H4 (cell line): ENCODE measurements at places on chromosomes 6 and 20. TPM values are rescaled to one million over a fixed set of nuclear protein-coding genes. Genes with fewer than 3 reads are reported as not detected.

FAM83D gene
- total RNA-seq: 66.2 and 67.5 TPM in 2 replicates

KCNK15 gene
- 0.06 TPM in 1 of 2 replicates, not detected in the other for total RNA-seq

WFDC2 gene
- not detected in 2 replicates for total RNA-seq

ENPP1 gene
- 32.2 and 39.5 TPM in 2 replicates for total RNA-seq

PDE10A gene
- total RNA-seq: 2.1 and 3.1 TPM in 2 replicates

TRIM40 gene
- total RNA-seq: not detected in 2 replicates

CLIC5 gene
- not detected in 2 replicates for total RNA-seq

PSORS1C2 gene
- not detected in 2 replicates for total RNA-seq

PSMB1 gene
- 521 and 544 TPM in 2 replicates for total RNA-seq

SLPI gene
- 79.8 and 84.9 TPM in 2 replicates for total RNA-seq

GSTA2 gene
- total RNA-seq: 0.37 TPM in 1 of 2 replicates, not detected in the other

SIM1 gene
- 0.02 TPM in 1 of 2 replicates, not detected in the other for total RNA-seq

FYN gene
- 19.9 and 22.8 TPM in 2 replicates for total RNA-seq

CCDC167 gene
- 44.2 and 53.5 TPM in 2 replicates for total RNA-seq

ANKRD66 gene
- not detected in 2 replicates for total RNA-seq

GTSF1L gene
- not detected in 2 replicates for total RNA-seq

CLVS2 gene
- total RNA-seq: 0.04 TPM in 1 of 2 replicates, not detected in the other

SIRPB1 gene
- 0.31 and 1.6 TPM in 2 replicates for total RNA-seq

GRCh38 chr20:22582386-22582963 lies 1.9 kb downstream of the FOXA2 start:
- DNase-seq: no peak

DNA sequence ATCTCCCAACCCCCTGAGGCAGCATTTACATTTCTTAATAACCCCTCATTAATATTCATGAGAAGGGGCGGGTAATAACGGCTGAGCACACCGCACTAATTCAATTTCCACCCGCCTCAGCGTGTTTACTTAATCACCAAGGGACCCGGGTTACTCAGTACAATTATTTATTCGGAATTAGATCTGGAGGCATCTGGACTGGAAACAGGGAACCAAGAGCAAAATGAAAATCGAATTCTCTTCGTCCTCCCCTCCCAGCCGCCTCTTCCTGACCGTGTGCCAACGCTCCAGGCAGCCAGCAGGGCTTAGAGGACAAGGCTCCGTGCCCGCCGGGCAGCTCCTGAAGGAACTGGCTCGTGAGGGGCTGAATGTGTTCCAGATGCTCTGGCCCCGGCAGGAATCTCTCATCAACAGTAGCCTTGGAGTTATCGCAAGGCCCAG lies 23.5 kb upstream of the CTNNBL1 start:
- no peak for DNase-seq

DNA sequence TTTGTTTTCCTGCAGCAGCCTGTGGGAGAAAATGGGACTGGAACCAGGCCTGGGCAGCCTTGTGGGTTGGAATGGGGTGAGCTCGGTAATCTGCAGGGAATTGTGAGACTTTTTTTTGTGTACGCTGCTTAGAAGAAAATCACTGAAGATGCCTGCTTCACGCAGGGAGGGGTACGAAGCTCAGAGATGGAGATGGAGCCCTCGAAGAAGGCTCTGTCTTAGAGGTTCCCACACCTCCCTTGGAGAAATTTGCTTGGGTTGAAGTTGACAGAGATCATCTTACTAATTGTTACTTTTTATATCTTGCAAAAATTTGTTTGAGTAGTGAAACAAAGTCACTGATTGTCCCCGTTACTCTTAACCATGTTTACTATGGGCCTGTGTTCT lies 894 bp downstream of the PYGB start:
- no peak for DNase-seq

- DNase-seq: no peak
Measured at GRCh38 chr6:11386726-11387125, 150.8 kb upstream of the TMEM170B start.

GRCh38 chr6:29992807-29993206 lies 50.5 kb downstream of the HLA-A start:
- DNase-seq: no peak

- DNase-seq: peak; percentile 87
Measured at GRCh38 chr6:90098001-90098531, 198.6 kb downstream of the BACH2 start.

DNA sequence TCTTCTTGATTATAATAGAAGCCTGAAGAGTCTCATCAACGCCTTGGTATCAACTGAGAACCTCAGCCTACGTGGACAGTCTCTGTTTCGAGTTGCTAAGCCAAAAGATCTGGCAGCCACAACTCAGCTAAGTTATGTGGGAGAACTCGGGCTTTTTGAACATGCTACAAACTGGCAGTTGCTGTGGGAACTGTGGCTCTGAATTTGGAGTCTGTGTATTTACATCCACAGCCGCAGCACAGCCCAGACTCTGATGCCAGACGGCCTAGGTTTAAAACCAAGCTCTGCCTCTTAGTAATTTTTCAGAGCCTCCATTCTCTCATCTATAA lies 35.8 kb downstream of the RIPOR2 start:
- DNase-seq: no peak

DNA sequence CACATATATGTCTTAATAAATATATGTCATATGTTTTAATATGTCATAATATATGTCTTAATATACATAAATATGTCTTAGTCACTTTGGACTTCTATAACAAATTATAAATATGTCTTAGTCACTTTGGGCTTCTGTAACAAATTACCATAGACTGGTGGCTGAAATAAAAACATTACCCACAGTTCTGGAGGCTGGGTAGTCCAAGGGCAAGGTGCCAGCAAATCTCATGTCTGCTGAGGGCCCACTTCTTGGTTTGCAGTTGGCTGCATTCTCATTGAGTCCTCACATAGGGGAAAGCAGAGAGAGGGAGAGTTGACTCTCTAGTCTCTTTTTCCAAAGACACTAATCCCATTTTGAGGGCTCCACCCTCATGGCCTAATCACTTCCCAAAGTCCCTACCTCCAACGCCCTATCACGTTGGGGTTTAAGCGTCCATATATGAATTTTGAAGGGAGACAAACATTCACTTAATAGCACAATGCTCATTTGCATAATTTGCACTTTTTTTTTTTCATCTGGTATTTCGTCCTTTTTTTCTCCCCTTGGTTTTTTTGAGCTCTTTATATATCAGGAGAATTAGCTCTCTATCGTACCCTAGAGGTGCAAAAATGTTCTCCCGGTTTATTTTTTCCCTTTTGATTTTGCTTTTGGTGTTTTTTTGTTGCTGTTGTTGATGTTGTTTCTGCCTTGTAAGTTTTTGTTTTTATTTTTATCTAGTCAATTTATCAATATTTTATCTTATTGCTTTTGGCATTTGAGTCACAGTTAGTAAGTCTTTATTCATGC lies 266.4 kb downstream of the PLCB1 start:
- no peak for DNase-seq

DNA sequence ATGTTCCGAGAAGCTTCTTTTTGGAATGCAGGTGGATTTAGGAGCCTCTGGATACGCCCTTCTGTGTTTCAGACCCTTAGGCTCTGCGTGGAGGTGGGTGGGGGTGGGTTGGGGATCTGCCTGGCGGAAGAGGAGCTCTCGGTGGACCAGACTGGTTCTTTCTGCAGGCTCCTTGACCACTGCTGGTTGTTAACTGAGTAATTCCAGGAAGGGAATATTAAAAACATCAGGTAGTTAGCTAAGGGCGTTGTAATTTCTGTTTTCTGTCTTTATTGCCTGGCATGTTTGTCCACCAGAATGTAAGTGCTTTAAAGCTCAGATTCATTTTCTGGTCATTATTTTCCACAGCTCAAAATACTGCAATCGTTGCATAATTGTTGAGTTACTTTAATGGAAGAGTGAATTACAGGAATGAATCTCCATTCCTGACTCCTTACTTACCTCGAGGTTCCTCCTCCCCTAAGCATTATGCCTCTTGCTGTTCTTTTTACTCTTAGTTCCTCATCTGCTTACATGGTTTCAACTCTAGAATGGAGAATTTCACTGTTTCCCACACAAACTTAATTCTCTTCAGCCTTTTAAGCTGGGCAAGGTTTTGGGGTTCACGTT lies 5.9 kb downstream of the CDYL start:
- no peak for DNase-seq

DNA sequence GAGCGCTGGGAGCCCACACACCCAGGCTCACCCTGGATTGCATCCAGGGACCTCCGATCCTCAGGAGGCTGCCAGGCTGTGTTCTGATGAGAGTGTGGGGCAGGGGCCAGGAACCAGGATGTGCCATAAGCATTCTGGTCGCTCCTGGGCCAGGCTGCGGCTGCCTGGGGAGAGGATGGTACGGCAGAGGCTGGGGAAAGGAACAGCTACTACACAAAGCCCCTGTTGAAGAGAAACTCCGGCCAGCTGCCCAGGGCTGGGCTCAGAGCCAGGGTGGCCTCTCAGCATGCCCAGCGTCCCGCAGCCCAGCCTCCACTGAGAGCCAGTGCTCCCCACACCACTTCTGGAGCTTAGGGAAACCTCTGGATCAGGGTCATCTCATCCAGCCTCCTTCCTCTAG lies 21.7 kb upstream of the OCSTAMP start:
- no peak for DNase-seq

DNA sequence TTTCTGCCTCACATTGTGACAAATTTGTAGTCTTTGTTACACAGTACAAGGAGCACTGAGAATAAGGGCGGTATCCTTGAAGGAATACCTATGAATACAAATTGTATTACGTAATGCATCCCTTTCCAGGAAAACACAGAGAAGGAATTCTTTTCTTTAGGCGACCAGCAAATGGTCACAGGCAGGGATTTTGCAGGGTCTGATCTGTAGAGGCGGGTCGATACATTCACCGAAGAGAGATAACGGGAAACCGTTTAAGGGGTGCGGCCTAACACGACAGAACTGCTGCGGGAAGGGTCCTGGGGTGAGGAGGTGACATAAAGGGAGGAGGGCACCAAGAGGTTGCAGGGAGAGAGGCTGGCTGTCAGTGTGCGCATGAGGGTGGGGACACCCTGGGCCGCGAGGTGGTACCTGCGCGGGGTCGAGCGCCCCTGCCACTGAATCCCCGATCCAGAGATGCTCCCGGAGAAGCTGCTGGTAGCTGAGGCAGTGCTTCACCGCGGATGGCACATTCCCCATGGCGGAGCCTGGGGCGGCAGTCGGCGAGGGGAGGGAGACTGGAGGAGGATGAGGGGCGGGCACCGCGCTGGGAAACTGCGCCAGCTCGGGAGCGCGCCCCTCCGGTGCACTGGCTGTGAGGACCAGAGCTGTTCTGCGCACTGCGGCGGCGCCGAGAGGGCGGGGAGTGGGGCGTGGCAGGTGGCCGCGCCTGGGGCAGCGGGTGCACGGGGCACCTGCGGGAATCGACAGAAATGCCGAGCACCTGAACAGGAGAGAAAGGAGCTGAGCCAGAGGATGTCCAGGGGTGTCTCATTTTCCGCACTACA lies at the start of gene HMGCLL1:
HMGCLL1 (minus strand) TSS at position 656 of the 827 bp plus-strand sequence; CDS start at position 519, 137 bp downstream.
- DNase-seq: no peak

- DNase-seq: no peak
Measured at GRCh38 chr6:23563323-23563722, 562.7 kb upstream of the NRSN1 start.

DNA sequence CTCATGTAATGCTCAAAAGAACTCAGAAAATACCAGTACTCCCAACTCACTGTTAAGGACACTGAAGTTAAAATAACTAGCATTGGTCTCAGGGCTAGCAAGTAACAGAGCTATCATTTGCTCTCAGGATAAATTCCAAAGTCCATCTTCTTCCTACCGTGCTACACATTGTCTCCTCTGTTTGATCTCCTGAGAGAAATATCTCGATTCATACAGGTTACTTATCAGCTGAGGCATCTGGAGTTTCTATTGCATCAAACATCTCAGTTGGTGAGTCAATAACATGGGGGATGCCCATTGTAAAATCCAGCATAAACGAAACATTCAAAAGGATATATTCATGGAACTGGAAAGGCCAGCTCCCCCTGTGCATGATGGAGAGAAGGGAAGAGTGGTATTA lies 147.4 kb downstream of the BACH2 start:
- DNase-seq: no peak

DNA sequence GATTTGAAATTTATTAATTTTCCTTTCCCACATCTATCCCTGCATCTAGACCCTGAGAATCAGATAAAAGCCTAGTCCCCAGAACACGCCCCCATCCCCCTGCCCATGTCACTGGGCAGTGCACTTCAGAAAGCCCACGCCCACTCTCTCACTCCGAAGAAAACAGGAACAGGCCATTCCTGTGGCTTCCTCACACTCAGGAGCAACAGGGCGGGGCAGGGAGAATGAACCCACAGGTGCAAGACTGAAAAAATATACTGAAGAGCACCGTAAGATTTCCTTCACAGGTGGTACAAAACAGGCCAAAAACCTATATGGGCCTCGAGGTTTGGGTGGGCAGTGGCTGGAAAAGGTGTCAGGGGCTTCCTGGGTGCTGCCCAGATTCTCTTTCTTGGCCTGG lies 3.4 kb downstream of the OXT start:
- no peak for DNase-seq

GRCh38 chr6:119002069-119002468 lies 67.1 kb upstream of the MCM9 start:
- DNase-seq: no peak

DNA sequence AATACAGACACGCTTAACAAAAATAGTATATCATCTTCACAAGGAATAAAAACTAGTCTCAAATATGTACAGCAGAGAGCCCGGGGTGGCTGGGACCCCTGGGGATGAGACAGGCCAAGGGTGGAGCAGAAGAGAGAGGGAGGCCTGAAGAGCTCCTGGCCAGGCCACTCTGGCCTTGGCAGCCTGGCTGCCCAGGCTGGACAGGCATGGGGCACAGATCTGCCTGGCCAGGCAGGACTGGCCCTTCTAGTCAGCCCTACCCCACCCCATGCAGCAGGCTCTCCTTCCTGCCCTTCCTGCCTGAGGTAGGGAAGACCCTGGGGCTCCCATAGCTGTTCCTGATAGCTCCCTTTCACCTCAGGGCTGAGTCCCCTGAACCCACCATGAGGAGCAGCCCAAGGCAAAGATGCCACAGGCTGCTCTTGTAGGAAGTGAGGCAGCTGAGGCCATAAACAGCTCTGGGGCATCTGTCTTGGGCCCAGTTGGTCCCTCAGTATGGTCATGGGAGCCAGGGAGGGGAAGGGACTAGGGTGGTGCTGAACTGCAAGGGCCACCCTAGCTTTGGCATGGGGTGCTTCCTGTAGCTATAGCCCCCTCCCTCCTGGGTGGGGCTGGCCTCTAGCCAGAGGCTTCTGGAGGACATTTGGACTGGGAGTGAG lies 27.1 kb downstream of the COX4I2 start:
- no peak for DNase-seq

- DNase-seq: no peak
Measured at GRCh38 chr20:20582734-20583133, 129.7 kb downstream of the RALGAPA2 start.

DNA sequence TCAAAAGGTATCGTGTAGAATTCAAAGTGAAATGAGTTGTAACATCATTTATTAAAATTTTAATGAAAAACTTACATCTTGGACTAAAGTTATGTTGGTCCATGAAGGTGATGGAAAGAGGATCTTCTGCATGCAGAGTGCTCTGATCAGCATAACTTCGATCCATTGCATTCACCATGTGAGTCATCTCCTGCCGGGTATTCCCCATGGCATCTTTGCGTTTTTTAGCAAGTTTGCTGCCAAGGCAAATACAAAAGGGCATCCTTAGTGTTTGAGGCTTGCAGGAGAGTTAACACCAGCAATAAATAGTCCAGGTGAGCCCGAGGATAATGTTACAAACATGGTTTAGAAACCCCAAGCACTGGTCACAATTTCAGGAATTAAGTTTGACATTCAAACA lies 104.2 kb upstream of the THEMIS start:
- DNase-seq: no peak

GRCh38 chr6:125188594-125189203 lies 35.1 kb downstream of the TPD52L1 start:
- no peak for DNase-seq

- no peak for DNase-seq
Measured at GRCh38 chr6:16735014-16735413, 26.2 kb downstream of the ATXN1 start.
